Fibroblast of skin of scalp (primary cell): ENCODE measurements at places on chromosomes 5 and 9.

DNA sequence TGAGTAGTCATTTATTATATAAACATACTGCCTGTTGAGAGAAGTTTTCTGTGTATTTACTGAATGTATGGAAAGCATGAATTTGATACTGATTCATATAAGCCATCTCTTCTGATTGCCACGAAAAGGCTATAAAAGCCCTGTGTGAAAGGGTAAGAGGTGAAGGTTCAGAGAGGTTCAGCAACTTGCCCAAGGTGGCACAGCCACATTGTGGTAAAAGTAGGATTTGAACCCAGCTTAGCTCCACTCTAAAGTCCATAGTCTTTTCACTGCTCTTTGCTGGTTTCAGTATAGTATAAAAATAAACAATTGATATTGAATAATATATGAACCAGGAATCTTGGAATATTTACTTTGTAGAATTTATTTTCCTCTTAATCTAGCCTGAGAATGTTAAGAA, 71.3 kb downstream of the VCAN start:
- DNase-seq, result no peak

GRCh38 chr9:72382405-72382804, 17.4 kb upstream of the ZFAND5 start:
- peak; percentile 19 for DNase-seq

DNA sequence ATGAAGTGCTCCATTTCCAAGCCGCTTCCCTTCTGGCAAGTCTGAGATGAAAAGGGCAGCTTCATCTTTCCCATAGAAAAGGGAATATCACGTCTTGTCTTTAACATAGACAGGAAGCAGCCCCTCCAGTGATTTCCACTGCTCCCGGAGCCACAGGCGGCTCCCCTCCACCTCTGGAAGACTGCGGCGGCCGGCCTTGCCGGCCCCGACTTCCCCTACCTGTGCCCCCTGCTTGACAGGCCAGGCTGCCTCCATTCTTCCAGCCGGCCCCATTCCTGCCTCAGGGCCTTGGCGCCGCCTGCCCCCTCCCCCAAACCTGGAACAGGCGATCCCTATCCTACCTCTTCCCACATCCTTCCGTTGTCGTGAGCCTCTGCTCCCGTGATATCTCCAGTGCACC, 141.8 kb downstream of the ZNF354C start:
- no peak for DNase-seq

GRCh38 chr5:137075163-137075970, 423.8 kb downstream of the SPOCK1 start:
- peak; percentile 27 for DNase-seq

DNA sequence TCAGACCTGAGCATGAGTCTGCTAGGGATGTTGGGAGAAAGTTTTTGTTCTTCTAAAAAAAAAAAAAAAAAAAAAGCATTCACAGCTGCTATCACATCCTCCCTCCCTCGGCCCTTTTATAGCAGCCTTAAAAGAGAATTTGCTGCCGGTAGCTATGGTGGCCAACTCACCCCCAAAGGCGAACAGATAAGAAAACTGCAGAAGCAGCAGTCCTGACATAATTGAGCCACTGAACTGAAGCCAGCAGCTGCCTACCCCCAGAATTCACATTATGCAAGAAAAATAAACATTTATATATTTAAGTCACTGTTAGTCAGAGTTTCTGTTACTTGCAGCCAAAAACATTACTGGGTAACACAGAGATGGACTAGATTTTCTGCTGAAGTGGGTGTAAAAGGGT, 124.3 kb upstream of the SMARCA2 start:
- peak; percentile 2 for DNase-seq

- no peak for DNase-seq
Observed at GRCh38 chr9:96644137-96644536, 11.0 kb downstream of the PRXL2C start.

- DNase-seq, result no peak
Observed at GRCh38 chr9:98168153-98168780, 24.2 kb downstream of the CORO2A start.

DNA sequence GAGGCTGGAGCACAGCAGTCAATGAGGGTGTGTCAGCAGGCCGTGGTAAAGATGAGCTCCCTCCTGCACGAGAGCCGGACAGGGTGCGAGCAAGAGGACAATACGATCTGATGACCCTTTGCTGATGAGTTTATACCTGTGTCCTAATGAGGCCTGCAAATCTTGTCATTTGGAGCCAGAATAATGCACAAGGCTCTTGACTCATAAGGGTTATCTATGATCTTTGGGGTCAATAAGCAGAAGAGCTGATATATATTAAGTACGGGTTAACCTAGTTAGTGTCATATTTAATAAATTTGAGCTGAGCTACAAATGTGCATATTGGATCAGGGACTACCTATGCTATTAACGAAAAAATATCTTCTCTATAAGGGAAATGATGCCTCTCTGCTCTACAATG, 46.9 kb downstream of the CTNND2 start:
- no peak for DNase-seq

DNA sequence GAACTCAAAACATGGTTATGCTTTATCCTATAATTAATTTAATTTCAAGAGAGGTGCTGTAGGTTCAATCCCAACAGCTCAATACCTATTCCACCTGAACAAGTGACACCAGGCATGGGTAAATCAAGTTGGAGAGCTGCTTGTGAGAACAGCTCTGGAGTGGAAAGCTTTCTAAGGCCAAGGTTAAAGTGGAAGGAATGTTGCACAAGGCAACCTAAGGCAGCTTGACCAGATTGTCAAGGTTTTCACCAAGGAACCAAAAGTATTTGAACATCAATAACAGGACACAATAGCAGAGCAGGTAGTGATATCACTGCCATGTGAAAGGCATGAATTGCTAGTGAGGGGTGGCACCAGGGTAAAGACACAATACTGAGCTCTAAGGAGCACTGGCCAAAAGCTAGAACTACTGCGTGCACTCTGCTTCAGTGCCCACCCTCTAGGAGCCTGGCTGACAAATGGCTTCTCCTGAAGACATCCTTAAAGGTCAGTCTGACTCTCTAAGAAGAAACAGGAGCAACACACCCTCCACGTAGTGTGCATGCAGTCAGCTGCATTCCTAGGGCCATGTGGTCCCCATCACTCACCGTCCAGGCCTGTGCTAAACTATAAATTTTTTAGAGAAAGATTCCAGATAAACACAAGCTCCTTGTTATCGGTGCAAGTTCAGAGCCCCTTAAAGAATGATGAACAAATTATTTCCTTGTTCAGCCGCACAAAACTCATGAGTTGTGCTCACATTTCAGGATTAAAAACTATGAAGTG, 677.7 kb upstream of the KLF4 start:
- DNase-seq, result no peak

- no peak for DNase-seq
Observed at GRCh38 chr9:134491196-134491835, 150.3 kb upstream of the COL5A1 start.

GRCh38 chr5:112165897-112166737, 253.0 kb downstream of the EPB41L4A start:
- no peak for DNase-seq

- no peak for DNase-seq
Observed at GRCh38 chr5:179382486-179382885, 37.2 kb upstream of the ADAMTS2 start.

GRCh38 chr5:149128023-149128875, 13.0 kb upstream of the ABLIM3 start:
- peak; percentile 40 for DNase-seq

DNA sequence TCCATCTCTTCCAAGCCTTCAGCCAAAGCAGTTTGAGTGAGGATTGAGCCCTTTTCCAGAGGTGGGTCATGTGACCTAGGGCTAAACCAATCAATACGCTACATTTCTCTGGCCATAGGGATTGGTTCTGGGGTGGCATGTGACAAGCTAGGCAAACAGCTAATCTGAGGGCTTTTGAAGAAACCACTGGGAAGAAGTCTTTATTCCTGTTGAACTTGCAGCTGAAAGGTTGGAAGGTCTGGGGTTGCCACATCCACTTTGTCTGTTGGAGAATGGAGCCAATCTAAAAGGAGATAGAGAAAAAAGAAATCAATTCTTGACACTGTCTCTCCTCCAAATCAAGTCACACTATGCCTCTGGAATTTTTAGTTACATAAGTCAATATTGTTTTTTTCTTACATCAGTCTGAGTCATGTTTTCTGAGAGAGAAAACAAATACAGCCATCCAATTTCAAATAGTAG, 637.8 kb upstream of the WWC1 start:
- peak; percentile 49 for DNase-seq

DNA sequence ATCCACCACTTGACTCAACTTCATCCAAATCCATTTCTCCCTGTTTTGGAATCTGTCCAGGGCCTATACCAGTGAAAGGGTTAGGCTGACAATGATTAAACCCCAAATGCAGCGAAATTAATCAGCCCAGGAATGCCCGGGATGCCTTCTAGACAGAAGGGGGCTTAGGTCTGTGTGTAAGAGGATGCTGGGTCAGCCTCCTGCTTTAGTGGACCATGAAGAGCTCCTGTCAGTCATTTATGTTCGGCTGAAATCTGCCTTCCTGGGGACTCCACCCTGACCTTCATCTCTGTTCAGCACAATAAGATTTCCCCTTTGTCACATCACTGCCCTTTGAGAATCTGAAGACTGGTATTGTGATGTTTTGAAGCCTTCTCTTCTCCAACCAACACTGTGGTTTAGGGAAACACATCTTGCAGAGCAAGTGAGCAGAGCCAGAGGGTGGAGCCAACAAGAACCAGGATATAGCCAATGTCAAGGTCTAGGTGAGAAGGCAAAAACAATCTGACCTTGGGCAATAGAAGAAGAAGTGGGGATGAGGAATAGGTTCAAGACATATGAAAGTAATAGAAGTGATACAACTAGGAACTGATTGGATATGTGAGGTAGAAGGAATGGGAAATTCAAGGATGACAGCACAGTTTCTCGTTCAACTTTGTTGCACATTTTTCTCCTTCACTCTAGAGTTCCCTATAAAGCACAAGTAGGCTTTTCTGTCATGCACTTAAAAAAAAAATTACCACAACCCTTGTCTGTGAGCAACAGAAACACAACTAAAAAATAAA, 234.4 kb downstream of the ARHGAP26 start:
- DNase-seq, result peak; percentile 25

DNA sequence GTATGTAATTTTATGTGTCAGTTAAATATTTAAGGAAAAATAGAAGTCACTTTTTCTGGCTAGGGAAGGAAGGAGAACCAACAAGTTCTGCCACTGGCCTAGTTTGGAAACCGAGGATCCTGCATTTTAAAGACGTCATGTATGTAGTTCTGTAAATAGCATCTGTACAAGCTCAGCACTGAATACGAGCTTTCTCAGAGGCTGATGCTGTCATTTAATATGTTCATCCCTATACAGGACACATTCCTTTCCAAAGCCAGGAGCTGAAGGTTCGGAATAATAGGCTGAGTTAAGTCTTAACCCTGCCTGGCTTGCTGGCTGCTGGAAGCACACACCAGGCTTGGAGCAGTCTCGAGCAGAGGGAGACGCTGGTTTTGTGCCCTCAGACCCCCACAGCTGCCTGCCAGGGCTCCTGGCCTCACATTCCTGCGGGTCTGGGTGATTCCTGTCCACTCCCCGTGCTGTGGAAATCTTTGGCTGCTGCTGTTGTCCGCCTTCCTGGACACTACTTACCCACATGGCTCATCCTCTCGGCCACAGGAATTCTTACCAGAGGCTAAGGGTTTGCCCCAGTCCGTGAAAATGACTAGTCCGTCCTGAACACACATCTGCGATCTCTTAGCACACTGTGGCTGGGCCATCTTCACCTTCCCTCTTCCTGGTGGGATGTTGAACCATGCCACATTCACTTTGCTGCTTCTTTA, 36.6 kb downstream of the SLC46A2 start:
- no peak for DNase-seq

- peak; percentile 53 for DNase-seq
Observed at GRCh38 chr5:95261437-95262175, 23.3 kb downstream of the MCTP1 start.

GRCh38 chr5:52909192-52909591, 80.0 kb upstream of the ITGA2 start:
- no peak for DNase-seq

DNA sequence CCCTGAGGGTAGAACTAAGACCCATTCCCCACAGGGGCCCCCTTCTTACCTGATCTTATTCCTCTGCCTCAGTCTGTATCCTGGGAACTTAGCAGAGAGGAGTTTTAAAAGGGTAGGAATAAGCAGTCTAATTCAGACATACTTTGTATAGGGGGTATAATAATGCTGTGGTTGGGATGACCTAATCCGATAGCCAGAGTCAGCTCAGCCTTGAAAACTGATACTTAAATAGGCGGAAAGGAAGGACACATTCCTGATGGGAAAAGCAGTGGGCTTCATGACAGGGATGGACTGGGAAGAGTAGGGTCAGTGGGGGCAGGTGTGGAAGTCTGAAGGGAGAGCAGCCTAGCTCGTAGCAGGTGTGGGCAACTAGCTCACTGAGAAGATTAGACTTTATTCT, 52.2 kb upstream of the TESK1 start:
- peak; percentile 60 for DNase-seq

- DNase-seq, result no peak
Observed at GRCh38 chr9:4849369-4849768, 56.6 kb downstream of the RCL1 start.

GRCh38 chr9:134551644-134552348, 89.8 kb upstream of the COL5A1 start:
- DNase-seq, result peak; percentile 99

GRCh38 chr9:136044971-136045594, 50.0 kb downstream of the NACC2 start:
- no peak for DNase-seq

DNA sequence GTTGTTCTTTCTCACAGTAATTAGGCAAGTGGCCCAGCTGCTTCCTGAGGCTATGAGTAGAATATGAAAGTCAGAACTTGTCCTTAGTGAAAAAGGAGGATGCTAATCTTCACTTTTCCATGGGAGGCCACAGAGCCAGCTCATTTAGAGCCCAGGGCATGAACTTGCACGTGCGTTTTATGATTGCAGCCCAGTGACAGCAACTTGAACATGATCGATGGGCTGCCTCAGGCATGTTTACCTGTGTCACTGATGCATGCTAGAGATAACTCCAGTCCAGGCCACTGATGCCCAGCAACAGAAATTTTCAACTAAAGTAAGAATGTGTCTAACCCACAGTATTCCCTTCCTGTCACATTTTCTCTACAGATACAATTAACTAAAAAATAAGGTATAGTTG, 179.3 kb downstream of the CTNND2 start:
- no peak for DNase-seq

GRCh38 chr9:136669791-136670464, 7.2 kb downstream of the EGFL7 start:
- DNase-seq, result no peak

DNA sequence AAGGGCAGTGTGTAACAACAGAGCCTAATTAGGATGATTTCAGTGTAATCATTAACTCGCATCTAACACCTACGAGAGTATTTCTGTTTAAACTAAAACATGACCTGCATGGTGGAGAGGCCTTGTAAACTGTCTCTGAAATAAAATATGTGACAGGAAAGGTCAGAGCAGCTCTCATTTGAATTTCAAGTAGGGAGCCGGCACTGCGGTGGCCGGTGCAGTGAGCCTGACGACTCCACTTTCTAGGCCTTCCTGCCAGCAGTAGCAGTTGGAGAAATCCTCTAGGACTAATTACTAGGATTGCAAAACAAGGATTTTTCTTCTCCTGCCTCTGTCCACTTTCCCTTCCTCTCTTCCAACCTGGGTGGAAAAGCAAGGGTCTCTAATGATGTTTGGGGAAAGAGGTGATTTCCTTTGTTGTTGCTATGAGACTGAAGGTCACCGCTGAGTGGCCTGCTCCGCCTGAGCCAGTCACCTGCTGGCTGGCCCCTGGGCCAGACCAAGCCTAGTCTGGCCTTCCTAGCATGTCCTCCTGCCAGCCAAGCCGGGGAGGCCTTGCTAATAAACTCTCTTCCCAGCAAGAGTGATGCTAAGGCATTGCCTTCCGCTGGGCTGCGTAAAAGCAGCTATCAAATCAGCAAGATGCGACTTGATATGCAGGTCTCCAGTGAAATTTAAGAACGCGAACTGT, 245.7 kb downstream of the PSAT1 start:
- no peak for DNase-seq

GRCh38 chr5:83467371-83468035, 4.0 kb upstream of the VCAN start:
- DNase-seq, result peak; percentile 79
